PC-9 (cell line): ENCODE measurements at places on chromosomes 11 and 22. TPM values are rescaled to one million over a fixed set of nuclear protein-coding genes. Genes with fewer than 3 reads are reported as not detected.

Gene TECTA
- total RNA-seq, result 0.04 TPM in 1 of 2 replicates, not detected in the other

Gene KRTAP5-8
- total RNA-seq, result not detected in 2 replicates

Gene FHIP1B
- total RNA-seq, result 21.5 and 22.7 TPM in 2 replicates

Gene GAL
- 3.9 and 12.8 TPM in 2 replicates for total RNA-seq

Gene BDNF
- total RNA-seq, result 5.4 TPM in 2 replicates

Gene NDUFV1
- total RNA-seq, result 321 and 463 TPM in 2 replicates

Gene OR5P2
- 1.3 and 2.5 TPM in 2 replicates for total RNA-seq

Gene GGA1
- 99.2 and 102 TPM in 2 replicates for total RNA-seq

Gene GCAT
- total RNA-seq, result 32.3 and 37.7 TPM in 2 replicates

Gene CRYBA4
- total RNA-seq, result not detected in 2 replicates

Gene GLB1L2
- total RNA-seq, result 28.8 and 32.2 TPM in 2 replicates

Gene SF1
- total RNA-seq, result 253 and 336 TPM in 2 replicates

Gene CFAP300
- total RNA-seq, result 1.9 and 2.2 TPM in 2 replicates

Gene PMM1
- 49.3 and 53.1 TPM in 2 replicates for total RNA-seq

Gene PAAF1
- 30.0 and 30.7 TPM in 2 replicates for total RNA-seq

Gene APOL3
- 15.2 and 19.3 TPM in 2 replicates for total RNA-seq

Gene NAP1L4
- 73.3 and 86.7 TPM in 2 replicates for total RNA-seq

Gene CBLIF
- total RNA-seq, result not detected in 2 replicates

Gene C22orf15
- total RNA-seq, result not detected in 2 replicates

Gene ROBO4
- 0.20 TPM in 1 of 2 replicates, not detected in the other for total RNA-seq

Gene CABP4
- 2.0 and 2.5 TPM in 2 replicates for total RNA-seq

Gene VPS51
- 113 and 279 TPM in 2 replicates for total RNA-seq

Gene FLRT1
- total RNA-seq, result 0.25 and 0.44 TPM in 2 replicates

Gene RIMBP3B
- total RNA-seq, result 0.18 TPM in 1 of 2 replicates, not detected in the other

Gene IFT27
- 74.2 and 84.2 TPM in 2 replicates for total RNA-seq

Gene CRYBB2
- total RNA-seq, result 1.0 TPM in 2 replicates

Gene CHST1
- total RNA-seq, result not detected in 2 replicates

Gene RIMBP3C
- total RNA-seq, result 0.13 and 0.15 TPM in 2 replicates

Gene VPREB1
- not detected in 2 replicates for total RNA-seq

Gene CNGA4
- total RNA-seq, result 0.20 TPM in 1 of 2 replicates, not detected in the other

Gene KRTAP5-10
- not detected in 2 replicates for total RNA-seq

Gene GAB4
- total RNA-seq, result not detected in 2 replicates

Gene C22orf42
- total RNA-seq, result not detected in 2 replicates

Gene PGGHG
- 68.6 and 76.9 TPM in 2 replicates for total RNA-seq

Gene DDTL
- not detected in 2 replicates for total RNA-seq

Gene MIOX
- 1.4 and 1.5 TPM in 2 replicates for total RNA-seq

Gene ZBTB44
- 33.4 and 41.2 TPM in 2 replicates for total RNA-seq

Gene ADAMTS15
- total RNA-seq, result 1.8 and 2.2 TPM in 2 replicates

Gene CDHR5
- total RNA-seq, result not detected in 2 replicates

Gene ACRV1
- total RNA-seq, result not detected in 2 replicates

Gene RAG2
- total RNA-seq, result not detected in 2 replicates

Gene OR51B4
- total RNA-seq, result not detected in 2 replicates

Gene SMARCB1
- 61.7 and 80.2 TPM in 2 replicates for total RNA-seq

Gene ISX
- not detected in 2 replicates for total RNA-seq
